Sciatic nerve (tissue), 2 donors: ENCODE measurements at places on chromosomes 7 and 10. TPM values are rescaled to one million over a fixed set of nuclear protein-coding genes. Genes with fewer than 3 reads are reported as not detected.

SORBS1 gene
- 593 TPM for total RNA-seq

XRCC2 gene
- 0.58 TPM for total RNA-seq

- DNase-seq, result no peak
These were observed 21.8 kb downstream of the BBIP1 start for GRCh38 chr10:110897184-110897583.

DNA sequence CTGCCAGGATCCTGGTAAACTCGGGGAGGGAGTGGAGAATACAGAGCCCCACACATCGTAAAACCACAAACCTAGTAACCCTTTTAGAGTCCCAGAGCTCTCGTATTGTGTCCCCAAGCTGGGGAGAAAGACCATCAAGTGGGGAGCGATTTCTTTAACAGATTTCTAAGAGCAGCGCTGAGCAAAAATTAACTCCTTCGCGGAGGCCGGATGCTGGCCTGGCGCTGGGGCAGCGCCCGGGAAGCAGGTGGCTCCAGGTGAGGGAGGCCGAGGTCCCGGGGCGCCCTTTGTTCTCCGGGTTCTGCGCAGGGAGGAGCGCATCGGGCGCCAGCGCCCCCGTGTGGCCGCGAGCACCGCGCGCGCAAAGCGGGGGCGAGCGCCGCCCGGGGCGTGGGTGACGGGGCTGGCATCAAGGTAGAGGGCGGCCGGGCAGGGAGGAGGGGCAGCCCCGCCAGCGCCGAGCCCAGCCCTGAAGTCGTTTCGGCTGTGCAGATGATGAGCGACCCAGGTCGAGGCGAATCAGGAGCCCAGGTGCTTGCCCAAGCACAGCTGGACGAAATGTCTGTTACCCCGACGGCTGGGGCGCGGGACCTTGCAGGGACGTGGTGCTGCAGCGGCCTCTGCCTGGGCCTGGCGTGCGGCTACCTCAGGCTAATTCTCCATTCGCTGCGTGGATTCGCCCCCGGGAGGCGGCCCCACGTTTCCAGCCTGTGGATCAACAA is 10.4 kb upstream of the FGFR2 start:
- peak; percentile 66 for DNase-seq

DNA sequence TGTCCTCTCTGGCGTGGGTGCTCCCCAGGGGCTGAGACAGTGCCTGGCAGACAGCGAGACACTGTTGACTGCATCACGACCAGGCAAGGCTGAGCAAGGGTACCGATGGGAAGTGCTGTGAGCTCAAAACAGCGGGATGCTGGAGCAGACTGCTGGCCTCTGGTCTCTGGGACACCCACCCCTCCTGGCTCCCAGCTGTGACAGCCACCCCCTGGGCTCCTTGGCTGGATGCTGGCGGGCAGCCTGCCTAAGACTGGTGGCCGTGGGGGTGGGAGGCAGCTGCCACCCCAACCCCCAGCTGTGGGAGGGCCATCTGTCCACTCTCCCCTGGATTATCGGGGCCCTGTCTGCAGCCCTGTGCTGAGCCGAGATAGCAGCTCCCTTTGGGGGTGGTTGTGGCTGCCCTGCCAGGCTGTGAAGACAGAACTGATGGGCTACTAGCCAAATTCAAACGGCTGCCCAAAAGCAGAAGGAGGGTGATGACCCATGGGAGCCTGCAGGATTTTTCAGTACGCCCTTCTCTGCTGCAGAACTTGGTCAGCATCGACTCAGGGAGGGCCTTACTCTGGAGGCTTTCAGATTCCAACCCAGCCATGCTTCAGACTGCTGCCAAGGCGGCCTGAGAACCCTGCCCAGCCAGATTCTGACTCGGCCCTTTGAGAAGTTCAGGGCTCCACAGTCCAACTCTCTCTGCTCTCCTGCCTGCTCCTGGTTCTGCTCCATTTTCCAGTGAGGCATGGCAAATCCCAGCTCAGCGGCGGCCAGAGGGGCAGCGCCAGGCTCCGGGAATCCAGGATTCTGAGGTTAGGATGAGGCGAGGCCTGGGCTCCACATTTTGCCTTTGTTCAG is 125.3 kb downstream of the NEURL1 start:
- no peak for DNase-seq
